Heart left ventricle (tissue), 16 donors: ENCODE measurements at places on chromosomes 12 and 14.
A peak's percentile ranks its signal among the peaks of the same experiment; 100 is the strongest.

DNA sequence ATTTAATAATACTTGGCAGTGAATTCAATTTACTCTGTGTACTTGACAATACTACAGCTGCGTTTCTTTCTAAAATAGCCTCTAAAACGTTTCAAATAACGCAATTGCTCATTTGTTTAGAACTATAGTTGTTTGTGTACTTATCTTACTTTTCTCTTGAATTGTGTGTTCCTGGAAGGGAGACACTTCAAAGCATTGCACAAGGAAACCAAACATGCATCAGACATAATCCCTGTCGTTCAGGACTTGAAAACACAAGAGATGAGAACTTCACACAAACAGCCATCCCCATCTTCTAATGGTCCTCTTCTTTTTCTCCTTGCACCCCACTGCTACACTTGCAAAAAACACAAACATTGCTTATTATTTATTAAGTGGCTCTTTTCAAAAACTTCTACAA is 38.5 kb downstream of the PTGER2 start:
- no peak for DNase-seq

- DNase-seq: no peak
Observed at GRCh38 chr12:102539651-102540553, 59.5 kb upstream of the IGF1 start.

DNA sequence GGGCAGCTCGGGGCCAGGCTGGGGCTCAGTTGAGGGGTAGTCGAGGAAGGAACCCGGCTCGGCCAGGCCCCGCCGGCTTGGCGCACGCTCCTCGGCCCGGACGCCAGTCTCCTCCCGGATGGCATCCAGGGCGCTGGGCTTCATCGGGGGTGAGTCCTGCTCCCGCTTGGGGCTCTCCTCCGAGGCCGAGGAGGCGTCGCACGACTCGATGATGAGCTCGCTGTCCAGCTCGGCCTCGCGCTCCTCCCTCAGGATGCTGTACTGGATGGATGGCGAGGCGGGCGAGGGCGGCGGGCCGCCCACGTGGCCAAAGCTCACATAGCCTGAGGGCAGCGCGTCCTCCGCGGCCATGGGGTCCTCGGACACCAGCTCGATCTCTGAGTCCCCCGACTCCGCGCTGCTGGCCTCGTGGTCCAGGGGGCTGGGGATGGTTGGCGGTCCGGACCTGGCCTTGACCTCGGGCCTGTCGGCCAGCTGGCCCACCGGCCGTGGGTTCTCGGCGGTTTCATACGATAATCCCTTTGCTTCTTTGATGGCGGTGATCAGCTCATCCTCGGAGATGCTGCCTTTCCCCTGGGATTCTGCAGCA is 143.4 kb downstream of the RTN1 start:
- DNase-seq: no peak

DNA sequence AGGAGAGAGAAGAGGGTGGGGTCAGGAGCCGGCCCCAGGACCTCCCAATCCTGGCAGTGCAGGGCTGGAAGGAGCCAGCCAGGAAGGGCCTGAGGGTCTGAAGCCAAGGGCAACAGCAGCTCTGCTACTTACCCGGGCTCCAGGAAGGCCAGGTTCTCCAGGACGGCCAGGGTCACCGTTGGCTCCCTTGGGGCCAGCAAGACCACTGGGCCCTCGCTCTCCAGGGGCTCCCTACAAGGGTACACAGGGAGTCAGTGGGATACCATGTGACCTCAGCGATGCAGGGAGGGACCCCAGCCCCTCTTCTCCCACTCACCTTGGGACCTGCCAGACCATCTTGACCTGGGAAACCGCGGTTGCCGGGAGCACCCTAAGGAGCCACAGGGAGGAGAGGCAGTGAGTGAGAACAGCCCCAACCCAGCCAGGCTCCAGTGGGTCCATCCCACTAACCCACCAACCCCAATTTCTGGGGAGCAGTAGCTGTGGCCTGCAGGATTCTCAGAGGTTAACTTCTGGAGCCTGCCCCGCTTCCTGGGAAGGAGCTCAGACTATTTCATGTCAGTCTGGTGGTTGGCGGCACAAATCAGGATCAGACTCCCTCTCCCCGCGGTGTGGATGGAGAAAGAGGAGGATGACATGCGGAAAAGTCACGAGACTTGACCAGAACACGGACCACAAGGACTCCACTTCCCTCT is 18.5 kb downstream of the COL2A1 start:
- DNase-seq: no peak

GRCh38 chr14:53663709-53664108 is 292.9 kb downstream of the BMP4 start:
- no peak for DNase-seq

DNA sequence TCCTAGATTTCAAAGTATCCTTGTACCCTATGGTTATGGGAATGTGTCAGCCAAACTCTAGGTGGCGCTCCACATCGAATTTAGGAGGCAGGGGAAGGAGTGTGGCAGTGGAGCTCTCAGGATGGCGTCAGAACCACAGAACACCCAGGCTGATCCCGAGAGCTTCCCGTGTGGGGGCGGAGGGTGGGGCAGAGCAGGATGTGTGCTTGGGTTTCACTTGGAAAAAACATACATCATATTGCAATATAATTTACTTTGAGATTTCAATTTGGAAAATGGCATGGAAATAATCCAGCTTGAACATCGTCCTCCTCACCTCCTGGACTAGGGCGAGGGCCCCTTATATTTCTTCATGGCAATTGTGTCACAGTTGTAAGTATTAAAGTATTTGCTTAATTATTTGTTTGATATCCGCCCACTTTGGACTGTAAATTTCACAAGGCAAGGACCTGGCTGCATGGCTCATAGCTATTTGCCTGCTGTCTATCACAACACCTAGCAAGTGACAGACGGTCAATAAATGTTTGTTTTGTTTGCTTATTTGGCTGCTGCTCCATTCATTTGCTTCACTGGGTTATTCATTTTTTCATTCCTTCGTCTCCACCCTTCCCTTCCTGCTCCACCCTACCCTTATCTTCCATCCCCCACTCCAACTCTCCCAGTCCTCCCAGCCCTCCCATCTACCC is 221.5 kb upstream of the HMGA2 start:
- DNase-seq: peak; percentile 75

- no peak for DNase-seq
Observed at GRCh38 chr14:66540038-66540437, 32.1 kb downstream of the GPHN start.

DNA sequence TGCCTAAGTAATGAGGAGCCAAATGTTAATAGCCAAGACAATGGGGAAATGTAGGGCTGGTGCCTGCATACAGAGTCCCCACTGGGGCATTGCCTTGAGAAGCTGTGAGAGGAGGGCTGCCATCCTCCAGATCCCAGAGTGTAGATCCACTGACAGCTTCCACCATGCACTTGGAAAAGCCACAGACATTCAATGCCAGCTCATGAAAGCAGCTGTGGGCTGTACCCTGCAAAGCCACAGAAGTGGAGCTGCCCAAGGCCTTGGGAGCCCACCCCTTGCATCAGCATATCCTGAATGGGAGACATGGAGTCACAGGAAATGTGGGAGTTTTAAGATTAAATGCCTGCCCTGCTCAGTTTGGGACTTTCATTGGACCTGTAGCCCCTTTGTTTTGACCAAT is 244.7 kb downstream of the BTG1 start:
- DNase-seq: no peak

DNA sequence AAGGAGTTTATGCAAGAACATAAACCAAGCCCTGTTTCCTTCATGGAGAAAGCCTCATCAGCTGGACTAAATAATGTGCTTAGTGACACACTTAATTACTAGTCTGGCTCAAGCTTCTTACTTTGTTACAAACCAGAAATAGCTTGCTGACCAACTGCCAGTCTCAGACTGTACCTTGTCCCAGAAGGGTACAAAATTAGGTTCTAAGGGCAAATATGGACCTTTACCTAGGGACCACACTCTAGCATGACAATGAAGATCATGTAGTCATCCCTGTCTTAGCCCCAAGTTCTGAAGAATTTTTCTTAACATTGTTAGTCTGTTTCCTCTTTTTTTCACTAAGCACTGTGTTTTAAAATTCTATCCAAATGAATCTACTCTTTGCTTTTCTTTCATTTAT is 2.2 kb downstream of the AMN1 start:
- no peak for DNase-seq

GRCh38 chr14:89242652-89243279 is 174.3 kb downstream of the FOXN3 start:
- DNase-seq: no peak

GRCh38 chr12:9022592-9022991 is 33.2 kb downstream of the KLRG1 start:
- DNase-seq: no peak

- DNase-seq: no peak
Observed at GRCh38 chr14:36880276-36880675, 218.6 kb downstream of the PAX9 start.

DNA sequence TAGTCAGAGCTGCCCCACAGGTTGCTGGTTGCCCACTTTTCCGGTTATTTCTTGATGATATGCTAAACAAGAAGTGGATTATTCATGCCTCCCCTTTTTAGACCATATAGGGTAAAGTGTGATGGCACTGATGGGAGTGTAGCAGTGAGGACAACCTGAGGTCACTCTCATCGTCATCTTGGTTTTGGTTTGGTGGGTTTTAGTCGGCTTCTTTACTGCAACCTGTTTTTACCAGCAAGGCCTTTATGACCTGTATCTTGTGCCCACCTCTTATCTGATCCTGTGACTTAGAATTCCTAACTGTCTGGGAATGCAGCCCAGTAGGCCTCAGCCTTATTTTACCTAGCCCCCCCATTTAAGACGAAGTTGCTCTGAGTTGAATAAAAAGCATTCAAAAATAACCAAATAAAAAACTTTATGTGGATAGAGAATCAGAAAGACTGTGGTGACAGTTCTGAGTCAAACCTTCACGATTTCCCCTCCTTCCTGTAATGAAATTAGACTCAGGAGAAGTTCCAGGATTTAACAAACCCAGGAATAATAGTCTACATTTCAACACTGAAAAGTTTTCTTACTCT is 144.2 kb downstream of the PAWR start:
- DNase-seq: no peak

- DNase-seq: no peak
Observed at GRCh38 chr14:41636492-41637392, 30.1 kb downstream of the LRFN5 start.
